ENCODE measurements at places on chromosomes 1 and 21.
A peak's percentile ranks its signal among the peaks of the same experiment; 100 is the strongest.

DNA sequence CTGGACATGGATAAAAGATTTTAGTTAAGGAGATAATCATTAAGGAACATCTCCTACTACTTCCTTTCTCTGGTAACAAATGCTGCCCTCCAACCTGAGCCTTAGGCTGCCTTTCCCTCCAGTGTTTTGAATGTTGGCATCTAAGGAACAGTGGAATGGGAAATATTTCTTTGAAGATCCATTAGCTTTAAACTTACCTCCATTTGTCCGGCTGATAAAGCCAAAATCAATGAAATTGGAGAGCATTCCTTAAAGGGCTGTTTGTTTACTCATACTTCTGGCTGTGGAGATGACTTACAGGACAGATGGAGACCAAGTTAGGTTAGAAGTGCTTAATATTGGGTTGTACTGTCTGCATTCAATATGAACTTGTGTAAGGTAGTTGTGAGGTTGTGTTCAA, 439.1 kb downstream of the PLA2G4A start:
- DNase-seq = no peak

- DNase-seq = no peak
Observed at GRCh38 chr1:96253246-96254035, 468.1 kb upstream of the PTBP2 start.

- DNase-seq = no peak
Observed at GRCh38 chr1:157089789-157090188, 9.8 kb downstream of the ETV3L start.

GRCh38 chr21:46668381-46668780, 32.9 kb downstream of the PRMT2 start:
- no peak for DNase-seq

DNA sequence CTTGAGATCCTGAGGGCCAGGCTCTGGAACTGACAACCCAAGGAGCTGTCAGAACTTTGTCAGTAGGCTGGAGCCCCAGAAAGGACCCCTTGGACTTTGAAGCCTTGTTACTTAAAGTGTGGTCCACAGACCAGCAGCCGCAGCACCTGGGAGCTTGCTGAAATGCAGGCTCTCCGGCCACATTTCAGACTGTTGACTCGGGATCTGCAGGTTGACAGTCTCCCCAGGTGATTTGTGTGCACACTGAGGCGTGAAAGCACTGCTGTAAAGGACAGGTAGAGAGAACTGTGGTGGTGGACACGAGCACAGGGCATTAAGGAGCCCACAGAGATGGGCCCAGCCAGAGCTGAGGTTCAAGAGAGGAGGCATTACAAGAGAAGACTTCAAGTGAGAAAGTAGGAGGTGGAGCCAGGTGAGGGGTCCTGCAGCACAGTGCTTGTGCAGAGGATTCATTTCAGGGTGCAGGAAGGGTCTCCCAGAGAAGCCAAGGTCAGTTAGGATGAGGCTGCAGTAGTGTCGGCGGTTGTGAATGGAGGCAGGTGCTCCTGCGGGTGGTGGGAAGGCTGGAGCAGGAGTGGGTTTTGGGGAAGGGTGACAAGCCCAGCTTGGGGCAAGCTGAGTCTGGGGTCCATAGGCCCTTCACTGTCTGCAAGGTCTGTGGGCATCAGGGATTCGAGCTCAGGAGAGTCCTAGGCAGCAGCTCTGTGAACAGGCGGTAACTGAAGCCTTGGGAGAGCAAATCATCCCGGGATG, 4.6 kb downstream of the HYI start:
- no peak for DNase-seq

GRCh38 chr1:176545034-176545639, 82.2 kb downstream of the PAPPA2 start:
- no peak for DNase-seq

DNA sequence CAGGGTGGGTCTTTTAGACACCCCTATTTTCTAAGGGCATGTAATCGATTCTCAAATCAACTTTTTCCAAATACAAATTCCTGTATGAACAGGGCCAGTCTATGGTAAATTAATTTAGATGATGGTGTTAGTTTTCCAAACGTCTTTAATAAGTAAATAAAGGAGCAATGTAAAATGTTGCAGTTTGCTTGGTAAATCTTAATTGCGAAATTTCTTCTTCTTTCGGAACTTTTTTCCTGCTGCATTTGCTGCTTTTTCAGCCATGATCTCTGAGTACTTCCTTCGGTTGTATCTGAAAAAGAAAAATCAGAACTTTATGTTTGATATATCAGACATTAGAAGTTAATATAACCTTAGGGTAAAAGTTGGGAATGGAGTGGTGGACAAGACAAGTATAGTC, 9.4 kb downstream of the DNTTIP2 start:
- no peak for DNase-seq

DNA sequence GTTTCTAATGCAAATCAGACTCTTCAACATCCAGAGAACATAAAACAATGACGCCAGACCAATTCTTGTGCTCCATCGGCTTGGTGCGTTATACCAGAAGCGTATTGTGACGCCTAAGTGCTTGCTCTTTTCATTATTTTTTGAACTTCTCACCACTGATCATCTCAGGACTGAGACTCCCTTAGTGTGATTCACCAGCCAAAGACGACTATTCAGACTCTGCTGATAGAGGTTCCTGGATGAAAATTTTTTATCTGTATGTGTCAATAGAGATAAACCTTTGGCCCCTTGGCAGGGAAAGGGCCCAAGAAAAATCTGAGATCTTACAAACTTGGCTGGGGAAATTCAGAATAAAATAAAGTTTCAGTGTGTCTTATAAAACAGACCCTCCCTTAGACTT, 856 bp upstream of the GREM2 start:
- DNase-seq = no peak

- no peak for DNase-seq
Observed at GRCh38 chr1:199774433-199775089, 252.9 kb upstream of the NR5A2 start.

DNA sequence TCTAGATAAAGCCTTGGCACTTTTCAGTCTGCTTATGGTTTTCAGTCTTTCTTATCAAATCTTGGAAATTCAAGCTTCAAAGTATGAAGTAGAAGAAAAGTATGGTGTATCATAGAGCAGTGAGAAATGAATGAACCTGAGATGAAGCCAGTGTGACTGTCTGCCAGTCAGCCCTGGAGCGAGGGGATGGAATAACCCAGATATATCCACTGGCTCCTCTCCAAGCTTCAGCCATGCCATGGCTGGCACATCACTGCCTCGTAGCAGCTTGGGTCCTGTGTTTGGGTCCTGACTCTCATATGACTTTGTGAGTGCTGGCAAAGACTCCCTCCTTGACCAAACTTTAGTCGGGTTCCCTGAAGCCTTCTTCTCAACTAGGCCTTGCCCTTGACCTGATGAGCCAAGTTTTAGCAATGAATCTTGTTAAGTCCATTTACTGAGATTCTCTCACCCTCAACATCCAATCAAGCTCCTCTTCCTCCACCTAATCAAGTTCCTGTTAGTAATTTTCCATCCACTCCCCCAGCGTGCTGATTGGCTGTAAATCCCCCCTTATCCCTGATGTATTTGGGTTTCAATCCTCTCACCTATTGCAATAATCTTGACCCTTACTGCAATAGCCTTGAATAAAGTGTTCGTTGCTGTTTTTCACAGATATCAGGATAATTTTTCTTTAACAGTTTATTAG, 62.5 kb upstream of the PRDX6 start:
- no peak for DNase-seq

DNA sequence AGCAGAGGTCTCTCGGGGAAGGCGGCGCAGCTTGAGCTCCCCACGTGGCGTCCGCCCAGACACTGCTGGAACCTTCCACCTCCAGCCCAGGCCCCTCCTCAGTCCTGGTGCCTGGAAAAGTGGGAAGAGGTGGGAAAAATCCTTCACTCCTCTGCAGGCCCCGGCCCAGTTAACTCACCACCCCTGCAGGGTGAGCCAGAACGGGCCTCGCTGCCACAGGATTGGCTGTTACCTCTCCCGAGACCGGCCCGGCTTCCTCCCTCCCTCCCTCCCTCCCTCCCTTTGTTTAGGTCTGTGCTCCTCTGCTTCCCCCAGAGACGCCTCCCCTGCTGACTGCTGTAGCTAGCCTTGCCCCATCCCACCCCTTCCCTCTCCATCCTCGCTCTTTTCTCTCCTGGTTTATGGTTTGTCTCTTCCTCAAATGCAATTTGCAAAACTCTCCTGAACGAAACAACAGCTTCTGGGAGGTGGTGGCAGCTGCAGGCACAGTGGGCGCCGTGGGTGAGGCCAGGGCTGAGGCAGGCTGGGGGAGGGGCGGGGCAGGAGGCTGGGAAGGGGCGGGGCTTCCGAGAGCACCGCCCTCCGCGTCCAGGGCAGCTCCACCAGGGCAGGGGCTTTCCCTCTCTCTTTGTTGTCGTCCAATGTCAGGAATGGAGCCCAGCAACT, 6.5 kb downstream of the CAPN9 start:
- no peak for DNase-seq

- no peak for DNase-seq
Observed at GRCh38 chr1:4598561-4598960, 55.8 kb upstream of the AJAP1 start.

GRCh38 chr1:1198423-1199140, 7.8 kb downstream of the TNFRSF18 start:
- DNase-seq = peak; percentile 57

Data from natural killer cell treated with Interleukin-12 subunit alpha and Interleukin-12 subunit beta and Interleukin-15 and Interleukin-18, amount 100 ng/mL, for 72 hours (primary cell).